ENCODE measurements at places on chromosomes 13 and 19.

- DNase-seq = peak; percentile 46
Measured at GRCh38 chr13:20869540-20869939, 33.0 kb downstream of the XPO4 start.

- no peak for DNase-seq
Measured at GRCh38 chr13:68608147-68608546, 1378.0 kb upstream of the PCDH9 start.

DNA sequence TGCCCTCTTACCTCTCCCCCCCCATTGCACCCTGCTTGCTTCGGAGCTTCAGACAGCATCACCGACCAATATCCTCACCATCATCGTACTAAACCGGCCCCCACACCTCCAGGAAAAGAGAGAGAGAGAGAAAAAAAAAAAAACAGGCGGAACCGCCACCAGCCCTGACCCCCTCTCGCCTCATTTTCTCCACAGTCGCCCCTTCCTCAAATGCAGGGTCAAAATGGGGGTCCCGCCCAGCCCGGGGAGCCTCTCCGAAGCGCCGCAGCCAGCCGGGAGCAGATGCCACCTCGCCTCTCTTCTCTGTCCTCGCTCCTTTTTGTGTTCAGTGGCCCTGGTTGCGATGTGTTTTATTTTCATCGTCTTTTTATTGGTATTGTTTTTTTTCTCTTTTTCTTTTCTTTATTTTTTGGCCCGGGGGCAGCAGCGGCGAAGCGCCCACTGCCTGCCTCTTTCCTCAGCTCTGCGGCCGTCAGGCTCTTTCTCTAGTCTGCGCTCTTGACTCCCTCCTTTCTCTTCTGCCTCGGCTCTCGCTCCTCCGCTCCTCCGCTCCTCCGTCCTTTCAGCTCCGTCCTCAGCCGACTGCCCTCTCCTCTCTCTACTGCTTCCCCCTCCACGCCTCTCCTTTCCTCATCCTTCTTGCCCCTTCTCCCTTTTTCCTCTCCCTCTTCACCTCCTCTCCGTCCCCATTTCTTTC lies 41.4 kb downstream of the DEDD2 start:
- DNase-seq = no peak

DNA sequence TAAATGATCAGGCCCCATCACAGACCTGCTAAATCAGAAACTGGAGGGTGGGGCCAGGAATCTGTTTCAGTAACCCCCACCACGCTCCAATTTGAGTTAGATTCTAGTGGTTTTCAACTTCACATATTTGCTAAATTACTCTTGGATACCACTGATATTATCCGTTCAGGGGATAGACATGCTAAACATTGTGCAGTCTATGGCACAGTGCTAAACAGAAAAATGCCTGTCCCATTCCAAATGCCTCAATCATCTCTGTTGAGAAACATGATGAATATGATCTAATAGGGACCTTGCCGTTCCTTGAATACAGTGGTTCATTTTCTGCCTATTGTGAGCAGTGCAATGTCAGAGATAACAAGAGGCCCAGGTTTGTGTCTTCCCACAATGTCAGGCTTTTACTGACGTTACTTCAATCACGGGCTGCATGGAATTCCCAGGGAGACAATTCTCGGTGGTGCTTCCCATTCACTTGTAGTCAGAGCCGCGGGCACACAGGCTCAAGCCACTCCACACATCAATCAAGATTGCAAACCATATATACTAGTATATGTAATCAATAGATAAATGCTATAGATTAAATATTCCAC lies 52.7 kb downstream of the MYO16 start:
- no peak for DNase-seq

GRCh38 chr19:29528946-29529645 lies 3.3 kb downstream of the VSTM2B start:
- DNase-seq = no peak
